ENCODE measurements at places on chromosomes 2 and 18. TPM values are rescaled to one million over a fixed set of nuclear protein-coding genes. Genes with fewer than 3 reads are reported as not detected.

Gene DSEL
- 0.73 TPM for polyA plus RNA-seq

Gene DSG2
- 8.2 TPM for polyA plus RNA-seq

Gene C2orf92
- 25.4 TPM for polyA plus RNA-seq

Gene AQP12A
- not detected for polyA plus RNA-seq

Gene PXDN
- 19.1 TPM for polyA plus RNA-seq

Gene ANKAR
- polyA plus RNA-seq, result 5.6 TPM

Gene RIT2
- not detected for polyA plus RNA-seq

Gene HOXD13
- not detected for polyA plus RNA-seq

Gene UXS1
- polyA plus RNA-seq, result 19.9 TPM

Gene HNMT
- polyA plus RNA-seq, result 9.9 TPM

DNA sequence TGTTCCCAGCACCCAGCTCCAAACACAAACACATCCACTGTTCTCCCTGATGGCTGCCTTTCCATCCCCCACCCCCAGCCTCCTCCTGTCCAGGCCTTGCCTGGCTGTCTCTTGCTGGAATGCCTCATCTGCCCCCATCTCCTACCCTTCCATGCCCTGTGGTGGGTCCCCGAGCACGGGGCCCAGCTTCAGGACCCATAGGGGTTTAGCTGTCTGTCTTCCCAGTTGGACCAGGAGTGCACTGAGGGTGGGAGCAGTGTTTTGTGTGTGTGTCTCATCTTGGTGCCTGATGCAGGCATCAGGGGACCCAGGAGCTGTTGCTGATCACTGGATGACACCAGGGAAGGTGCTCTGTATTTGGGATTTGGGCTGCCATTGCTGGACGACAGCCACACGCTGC lies 34.5 kb downstream of the GLI2 start:
- no peak for DNase-seq

DNA sequence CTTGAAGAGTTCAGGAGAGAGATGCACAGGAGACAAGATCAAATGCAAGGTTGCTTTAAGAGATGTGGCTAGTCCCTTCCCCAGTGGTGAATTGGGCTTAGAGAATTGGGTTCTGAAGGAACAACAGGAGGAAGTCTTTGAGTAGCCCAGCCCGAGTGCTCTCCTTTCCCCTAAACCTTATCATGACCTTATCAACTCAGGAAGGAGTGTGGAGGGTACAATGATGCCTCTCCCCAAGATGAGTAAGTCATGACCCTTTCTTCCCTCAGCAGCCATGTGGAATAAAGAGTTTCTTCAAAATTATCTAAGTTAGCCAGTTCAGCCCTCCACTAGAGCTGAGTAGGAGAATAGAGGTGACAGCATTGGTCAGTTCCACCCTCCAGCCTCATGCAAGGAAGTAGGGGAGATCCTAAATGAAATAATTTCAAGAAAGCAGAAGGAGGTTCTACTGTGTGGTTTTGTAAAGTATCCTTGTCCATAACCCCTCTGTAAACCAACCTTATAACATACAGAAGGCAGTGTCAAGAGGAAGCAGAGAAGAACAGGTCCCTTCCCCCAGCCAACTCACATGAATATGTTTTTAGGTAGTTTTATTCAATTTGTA lies 88.4 kb downstream of the ARHGAP15 start:
- DNase-seq, result no peak

DNA sequence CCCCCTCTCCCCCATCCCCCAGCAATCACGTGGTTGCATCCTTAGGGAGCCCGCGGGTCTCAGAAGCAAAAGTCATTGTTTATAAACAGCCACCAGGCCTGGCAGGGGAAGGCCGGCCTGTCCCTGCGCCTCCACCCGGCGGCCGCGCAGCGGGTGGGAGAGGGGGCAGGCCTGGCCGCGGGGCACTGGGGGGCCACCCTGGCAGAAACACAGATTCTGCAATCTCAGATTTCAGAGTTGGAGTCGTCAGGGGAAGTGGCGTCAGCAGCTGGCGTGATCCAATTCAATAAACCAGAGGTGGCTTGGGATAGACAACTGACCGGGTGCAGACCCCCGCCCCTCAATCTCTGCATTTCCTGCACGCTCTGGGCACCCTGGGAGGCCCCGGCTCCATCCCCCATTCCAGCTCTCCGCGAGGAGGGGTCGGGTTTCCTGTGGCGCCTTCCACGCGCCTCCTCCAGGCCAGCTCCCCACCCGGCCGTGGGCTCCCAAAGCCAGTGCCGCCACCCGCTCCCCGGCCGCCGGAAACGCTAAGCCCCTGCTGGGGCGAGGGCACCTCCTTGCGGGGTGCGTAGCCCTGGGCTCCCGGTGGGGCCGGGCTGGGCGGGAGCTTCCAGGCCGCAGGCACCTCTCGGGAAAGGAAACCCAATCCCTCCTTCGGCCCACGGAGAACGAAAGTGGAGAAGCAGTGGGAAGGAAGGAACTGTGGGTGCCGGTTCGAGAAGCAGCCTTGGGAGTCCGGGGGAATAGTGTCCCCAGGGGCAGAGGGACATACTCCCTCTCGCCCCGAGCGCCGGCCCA lies 1.1 kb downstream of the BIN1 start:
- no peak for DNase-seq

DNA sequence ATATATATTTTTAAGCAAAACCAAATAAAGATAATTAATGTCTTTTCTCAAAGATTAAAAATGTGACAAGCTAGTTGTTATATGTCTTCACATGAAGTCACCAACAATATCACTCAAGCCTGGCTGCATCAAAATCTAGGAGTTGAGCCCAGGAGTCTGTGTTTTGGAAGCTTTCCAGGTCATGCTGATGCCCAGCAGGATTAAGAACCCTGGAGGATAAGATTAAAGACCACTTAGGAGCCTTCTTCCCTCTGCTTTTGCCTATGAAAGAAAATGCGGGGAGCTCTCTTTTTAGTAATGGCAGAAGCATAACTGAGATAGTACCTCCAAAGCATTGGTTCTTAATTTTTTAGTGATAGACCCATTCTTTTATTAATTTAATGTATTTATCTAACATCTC lies 157.4 kb downstream of the ASXL3 start:
- DNase-seq, result no peak

- DNase-seq, result no peak
Measured at GRCh38 chr2:240713071-240713927, 21.6 kb downstream of the AQP12A start.

DNA sequence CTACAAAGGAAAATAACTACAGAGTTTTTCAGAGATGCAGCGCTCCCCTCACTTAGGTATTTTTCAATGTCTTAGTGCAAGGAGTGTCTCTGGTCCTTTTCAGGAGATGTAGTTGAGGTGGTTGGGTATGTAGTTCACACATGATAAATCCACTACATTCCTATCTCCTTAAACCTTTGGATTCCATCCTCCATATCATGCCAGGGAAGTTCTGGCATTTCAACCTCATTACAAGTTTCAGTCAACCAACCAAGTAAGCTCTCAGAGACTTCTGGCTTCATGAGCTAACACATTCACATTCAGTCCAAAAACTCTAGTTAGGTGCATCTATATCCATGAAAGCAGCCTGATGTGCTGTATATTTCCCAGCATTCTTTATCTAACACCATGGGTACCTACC lies 47.3 kb downstream of the MAP3K20 start:
- no peak for DNase-seq

DNA sequence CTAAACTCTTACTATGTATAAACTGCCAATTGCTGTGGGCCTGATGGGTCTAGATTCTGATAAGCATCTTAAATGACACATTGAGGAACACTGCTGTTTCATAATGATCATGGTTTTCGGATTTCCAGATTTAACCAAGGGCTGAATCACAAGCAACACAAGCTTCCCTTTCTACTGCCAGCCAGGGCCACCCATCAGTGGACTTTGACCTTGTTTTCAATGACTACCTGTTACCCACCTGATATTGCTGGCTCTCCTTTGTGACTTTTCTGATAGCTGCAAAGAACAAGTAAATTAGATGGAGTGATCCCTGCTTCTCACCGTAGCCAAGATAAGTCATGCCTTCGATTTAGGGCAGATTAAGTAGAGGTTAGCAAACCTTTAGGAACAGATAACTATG lies 259.0 kb downstream of the PAX3 start:
- DNase-seq, result no peak

DNA sequence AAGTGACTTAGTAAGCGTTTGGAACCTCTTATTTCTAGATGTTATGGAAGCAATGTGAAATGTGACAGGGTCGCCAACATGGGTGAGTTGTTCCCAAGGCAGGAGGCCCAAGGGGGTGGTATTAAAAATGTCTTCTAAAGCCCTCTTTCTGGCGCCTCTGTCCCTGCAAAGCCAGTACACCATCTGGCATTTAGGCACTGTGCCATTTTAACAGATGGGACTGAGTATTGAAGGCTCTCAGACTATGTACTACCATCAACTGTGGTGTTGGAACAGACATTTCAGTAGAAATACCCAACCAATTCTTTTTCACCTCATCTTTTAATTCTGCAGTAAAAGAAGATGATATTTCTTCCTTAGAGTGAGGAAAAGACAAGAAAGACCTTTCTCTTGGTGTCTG lies 384.5 kb upstream of the MMADHC start:
- no peak for DNase-seq

DNA sequence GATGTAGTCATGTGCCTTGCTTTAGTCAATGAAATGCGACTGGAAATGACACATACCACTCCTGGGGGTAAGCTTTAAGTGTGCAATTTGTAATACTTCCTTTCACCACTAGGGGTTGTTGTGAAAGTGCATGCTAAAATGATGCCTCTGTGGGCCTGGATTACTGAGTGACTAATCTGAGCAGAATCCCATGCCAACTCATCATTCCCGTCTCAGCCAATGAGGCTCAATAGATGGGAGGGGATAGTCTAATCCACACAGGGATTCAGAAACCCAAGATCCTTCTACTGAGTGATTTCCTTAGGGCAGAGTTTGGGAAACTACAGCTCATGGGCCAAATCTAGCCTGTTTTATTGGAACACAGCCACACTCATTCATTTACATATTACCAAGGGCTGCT lies 54.0 kb downstream of the HRH4 start:
- no peak for DNase-seq

DNA sequence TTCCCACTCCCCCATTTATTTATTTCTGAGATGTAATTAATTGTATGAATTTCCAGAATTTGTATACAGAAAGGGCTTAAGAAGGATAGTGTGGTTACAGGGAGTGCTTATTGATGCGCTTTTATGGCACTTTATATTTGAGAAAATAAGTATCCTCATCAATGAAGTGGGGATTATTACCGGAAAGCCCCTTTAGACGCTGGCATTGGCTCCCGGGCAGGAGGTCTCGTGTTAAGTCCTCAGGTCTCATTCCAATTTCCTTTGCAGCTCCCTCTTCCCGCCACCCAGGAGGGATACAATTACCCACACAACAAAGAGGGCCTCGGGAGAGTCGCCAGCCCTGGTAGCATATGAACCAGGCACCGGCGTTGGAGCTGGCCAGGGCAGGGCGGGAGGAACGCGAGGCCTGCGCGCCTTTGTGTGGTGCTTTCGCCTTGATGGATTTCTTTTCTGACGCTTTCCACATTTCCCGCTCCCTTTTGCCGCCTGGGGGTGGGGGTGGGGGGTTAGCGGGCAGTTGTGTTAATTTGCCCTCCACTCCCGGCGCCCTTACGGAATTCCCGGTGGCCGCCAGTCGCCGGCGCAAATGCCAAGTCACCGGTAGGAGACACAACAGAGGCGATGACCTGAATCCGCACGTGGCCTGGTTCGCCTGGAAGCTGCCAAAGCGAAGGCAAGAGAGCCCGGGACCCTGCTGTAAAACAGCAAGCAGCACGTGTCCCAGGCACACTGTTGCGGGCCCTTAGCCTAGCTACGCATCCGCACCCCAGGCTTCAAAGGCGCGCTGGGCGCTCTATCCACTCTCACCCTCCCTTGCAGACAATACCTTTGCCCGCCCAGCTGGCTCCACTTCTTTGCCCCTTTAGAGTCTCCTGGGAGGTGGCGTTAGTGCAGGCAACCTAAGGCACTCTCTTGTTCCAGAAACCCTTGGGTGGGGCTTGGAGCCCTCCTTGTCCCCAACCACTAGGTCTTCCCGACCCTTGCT lies 3.3 kb downstream of the GAD1 start:
- DNase-seq, result no peak

- no peak for DNase-seq
Measured at GRCh38 chr2:158544998-158545397, 88.2 kb downstream of the PKP4 start.

- DNase-seq, result no peak
Measured at GRCh38 chr2:239772721-239773120, 252.4 kb downstream of the NDUFA10 start.

DNA sequence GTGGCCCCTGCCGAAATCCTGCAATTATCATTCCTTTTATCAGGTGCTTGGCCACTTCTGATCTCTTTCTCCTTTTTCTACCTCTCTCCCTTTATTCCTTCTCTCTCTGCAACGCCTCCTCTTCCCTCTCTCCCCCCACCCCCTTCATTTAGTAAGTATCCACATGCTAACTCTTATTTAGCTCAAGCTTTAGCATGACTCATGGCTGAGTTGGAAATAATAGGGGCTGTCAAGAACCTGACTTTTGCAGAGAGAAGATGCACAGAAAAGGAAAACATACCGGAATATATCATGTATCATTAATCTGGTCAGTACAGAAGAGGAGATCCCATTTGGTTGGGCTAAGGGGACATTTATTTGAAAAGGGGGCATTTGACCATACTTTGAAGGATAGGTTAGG lies 33.1 kb downstream of the FAM171B start:
- no peak for DNase-seq

- no peak for DNase-seq
Measured at GRCh38 chr2:69210385-69210784, 176.6 kb downstream of the GFPT1 start.

- no peak for DNase-seq
Measured at GRCh38 chr2:68912732-68913131, 40.0 kb downstream of the GKN2 start.

DNA sequence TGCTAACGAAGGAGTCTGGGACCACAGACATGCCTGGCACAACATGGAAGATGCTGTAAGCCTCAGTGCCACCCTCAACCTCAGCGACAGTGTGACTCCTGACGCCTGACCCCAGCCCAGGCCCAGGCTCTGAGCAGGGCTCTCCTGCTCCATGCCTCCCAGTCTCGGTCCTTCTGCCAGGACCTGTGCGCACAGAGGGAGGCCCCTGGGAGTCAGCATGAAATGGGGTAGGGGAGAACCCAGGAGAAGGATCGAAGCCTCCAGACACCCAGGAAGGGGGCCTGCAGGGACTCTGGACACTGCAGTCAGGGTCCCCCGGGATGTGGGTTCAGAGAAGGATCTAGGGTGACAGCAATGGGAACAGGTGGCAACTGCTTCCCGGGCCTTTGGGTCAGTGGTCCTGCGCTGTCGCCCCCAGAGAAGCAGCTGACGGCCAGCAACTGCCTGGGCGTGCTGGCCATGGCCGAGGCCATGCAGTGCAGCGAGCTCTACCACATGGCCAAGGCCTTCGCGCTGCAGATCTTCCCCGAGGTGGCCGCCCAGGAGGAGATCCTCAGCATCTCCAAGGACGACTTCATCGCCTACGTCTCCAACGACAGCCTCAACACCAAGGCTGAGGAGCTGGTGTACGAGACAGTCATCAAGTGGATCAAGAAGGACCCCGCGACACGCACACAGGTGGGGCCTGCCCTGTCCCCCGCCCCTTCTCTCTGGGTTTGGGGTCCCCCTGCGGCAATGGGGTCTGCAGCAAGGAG lies 233.9 kb downstream of the ATAD2B start:
- no peak for DNase-seq
